Midbrain (tissue), 1 donor: ENCODE measurements at places on chromosomes 6 and 20.
A peak's percentile ranks its signal among the peaks of the same experiment; 100 is the strongest.

DNA sequence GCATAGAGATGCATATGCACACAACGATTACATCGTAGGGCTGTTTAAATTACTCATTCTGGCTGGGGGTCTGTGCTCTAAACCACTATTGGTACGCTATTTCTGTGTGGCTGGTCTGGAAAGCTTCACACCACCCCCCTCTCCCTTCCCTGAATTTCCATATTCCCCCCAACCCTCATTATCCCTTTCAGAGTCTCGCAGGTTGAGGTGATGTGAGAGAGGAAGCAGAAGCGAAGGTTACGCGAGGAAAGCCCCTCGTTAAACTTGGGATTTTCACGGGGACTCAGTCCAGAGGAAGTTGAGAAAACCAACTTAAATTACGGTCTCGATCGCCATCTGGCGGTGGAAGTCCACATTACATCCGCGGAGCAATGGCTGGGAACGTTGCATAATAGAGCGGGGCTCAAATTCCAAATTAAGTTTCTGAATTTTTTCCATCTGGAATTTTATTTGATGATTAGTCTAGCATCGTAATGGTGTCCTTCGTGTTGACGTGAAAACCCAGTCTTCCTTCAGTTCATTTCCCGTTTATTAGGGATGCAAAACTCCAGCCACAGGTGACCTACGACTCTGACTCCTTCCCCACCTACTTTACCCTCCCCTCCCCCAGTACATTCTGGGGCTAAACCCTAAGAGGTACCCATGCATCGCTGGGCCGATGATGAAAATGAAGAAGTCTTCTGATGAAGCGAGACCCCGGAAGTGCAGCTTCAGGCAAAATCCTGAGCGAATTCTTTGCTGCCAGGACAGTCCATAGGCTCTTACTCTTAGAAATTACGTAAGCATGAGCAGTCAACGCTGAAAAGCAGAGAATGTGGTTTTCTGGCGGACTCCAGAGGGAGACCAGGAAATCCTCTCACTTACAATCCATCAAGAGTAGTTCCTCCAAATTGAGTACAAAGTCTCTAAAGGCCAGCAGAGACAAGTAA is 19.7 kb downstream of the HLA-DOB start:
- DNase-seq: peak; percentile 80

DNA sequence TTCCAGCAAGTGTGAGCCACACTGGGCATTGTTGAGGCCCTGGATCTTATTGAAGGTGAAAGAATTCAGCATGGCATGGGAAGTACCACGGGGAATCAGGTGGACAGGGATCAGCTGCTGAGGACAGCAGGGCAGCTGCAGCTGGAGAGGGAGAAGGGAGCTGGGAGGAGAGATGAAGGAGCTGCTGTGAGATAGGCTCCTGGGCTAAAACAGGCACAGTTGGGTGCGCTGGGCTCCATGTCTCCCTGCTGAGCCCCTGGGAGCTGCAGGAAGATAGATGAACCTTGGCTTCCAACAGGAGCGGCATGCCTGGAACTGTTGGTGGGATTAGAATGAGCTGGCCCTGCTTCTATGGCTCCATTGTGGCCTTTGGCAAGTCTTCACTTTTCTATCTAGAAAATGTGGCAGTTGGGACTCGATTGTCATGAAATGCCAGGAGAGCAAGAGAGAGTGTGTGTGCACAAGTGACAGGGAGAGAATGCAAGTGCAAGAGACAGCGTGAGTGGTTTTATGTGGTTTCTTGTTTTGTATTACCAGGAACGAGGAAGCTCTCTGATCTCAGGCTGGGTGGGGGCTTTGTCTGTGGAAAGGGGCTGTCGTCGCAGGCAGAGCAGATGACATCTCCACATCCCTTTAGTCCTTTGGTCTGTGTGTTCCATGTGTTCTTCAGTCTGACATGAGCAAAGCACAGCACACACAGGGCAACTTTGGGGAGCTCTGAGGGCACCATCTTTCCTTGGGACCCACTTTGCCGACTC is 20.4 kb downstream of the SNPH start:
- DNase-seq: no peak

GRCh38 chr6:36615018-36615761 is 21.0 kb downstream of the SRSF3 start:
- DNase-seq: peak; percentile 37

GRCh38 chr20:741620-742019 is 26.7 kb downstream of the SLC52A3 start:
- no peak for DNase-seq

GRCh38 chr20:58130156-58130555 is 98.3 kb downstream of the ANKRD60 start:
- DNase-seq: no peak

- no peak for DNase-seq
Observed at GRCh38 chr20:26277339-26277738, 580.7 kb upstream of the ZNF337 start.

GRCh38 chr20:24027229-24027628 is 38.6 kb upstream of the GGTLC1 start:
- DNase-seq: no peak
